ENCODE measurements at places on chromosomes 1 and 21. TPM values are rescaled to one million over a fixed set of nuclear protein-coding genes. Genes with fewer than 3 reads are reported as not detected.

ETV3L gene
- total RNA-seq: not detected

BMP8B gene
- total RNA-seq: 1.4 TPM

KCNJ9 gene
- not detected for total RNA-seq

MYBPH gene
- not detected for total RNA-seq

HES4 gene
- total RNA-seq: 47.5 TPM

SFN gene
- 7.6 TPM for total RNA-seq

GBP5 gene
- total RNA-seq: 3.7 TPM

All from aorta (tissue), 5 donors.